ENCODE measurements at places on chromosomes 1 and 21.

DNA sequence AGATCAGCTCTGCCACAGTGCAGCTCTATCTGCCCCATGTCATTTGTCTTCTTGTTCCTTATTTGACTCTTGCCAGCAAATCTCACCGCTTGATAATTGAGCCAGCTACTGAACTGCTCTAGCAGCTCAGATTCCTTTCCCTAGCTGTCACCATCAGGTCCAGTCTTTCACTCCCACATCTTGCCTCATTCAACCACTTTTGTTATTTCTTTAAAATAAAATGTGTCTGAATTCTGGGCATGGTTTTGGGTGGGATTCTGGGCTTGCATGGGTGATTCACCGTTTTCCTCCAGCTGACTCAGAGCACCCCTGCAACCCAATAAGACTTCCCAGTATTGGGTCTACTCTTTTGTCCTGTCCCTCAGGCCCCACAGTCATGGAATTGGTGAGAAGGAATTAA lies 215.7 kb downstream of the DSCAM start:
- DNase-seq = no peak

- no peak for DNase-seq
Measured at GRCh38 chr1:61956016-61956645, 213.9 kb downstream of the PATJ start.

GRCh38 chr1:28145728-28146127 lies 30.8 kb downstream of the PTAFR start:
- no peak for DNase-seq

GRCh38 chr1:204376919-204377799 lies 17.4 kb upstream of the PLEKHA6 start:
- DNase-seq = peak; percentile 91

DNA sequence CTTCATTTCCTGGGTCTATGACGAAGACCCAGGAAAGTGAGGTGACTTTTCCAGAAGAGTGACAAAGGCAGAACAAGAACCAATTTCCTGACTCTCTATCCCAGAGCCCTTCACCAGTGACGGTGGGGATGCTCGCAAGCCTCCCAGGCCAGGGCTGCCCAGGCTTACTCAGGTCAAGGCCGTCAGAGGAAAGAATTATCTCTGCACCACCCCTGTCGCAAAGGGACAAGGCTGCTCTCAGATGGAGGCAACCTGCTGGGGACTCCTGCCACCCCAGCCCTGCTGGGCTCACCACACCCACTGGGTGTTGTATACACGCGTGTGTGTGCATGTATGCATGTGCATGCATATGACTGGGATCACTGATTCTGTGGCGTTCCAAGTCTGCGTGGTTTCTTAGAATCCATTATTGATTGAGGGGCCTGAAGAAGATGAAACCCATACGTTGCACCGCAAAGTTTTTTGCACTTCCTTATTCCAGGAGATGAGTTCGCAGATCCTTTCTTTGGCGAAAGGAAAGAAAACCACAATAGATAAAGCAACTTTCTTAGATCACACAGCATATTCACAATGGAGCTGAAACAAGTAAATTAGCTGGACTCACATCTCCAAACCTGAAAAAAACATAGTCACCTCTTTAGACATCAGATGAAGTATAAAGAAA lies 255.8 kb downstream of the RHOU start:
- no peak for DNase-seq

- DNase-seq = no peak
Measured at GRCh38 chr1:152410028-152410427, 4.0 kb downstream of the CRNN start.

- DNase-seq = no peak
Measured at GRCh38 chr1:17706445-17706844, 48.7 kb upstream of the ACTL8 start.

DNA sequence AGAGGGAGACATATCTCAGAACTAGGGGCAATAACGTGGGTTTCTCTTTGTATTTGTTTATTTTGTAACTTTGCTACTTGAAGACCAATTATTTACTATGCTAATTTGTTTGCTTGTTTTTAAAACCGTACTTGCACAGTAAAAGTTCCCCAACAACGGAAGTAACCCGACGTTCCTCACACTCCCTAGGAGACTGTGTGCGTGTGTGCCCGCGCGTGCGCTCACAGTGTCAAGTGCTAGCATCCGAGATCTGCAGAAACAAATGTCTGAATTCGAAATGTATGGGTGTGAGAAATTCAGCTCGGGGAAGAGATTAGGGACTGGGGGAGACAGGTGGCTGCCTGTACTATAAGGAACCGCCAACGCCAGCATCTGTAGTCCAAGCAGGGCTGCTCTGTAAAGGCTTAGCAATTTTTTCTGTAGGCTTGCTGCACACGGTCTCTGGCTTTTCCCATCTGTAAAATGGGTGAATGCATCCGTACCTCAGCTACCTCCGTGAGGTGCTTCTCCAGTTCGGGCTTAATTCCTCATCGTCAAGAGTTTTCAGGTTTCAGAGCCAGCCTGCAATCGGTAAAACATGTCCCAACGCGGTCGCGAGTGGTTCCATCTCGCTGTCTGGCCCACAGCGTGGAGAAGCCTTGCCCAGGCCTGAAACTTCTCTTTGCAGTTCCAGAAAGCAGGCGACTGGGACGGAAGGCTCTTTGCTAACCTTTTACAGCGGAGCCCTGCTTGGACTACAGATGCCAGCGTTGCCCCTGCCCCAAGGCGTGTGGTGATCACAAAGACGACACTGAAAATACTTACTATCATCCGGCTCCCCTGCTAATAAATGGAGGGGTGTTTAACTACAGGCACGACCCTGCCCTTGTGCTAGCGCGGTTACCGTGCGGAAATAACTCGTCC lies 1.3 kb upstream of the OLIG2 start:
- DNase-seq = no peak

DNA sequence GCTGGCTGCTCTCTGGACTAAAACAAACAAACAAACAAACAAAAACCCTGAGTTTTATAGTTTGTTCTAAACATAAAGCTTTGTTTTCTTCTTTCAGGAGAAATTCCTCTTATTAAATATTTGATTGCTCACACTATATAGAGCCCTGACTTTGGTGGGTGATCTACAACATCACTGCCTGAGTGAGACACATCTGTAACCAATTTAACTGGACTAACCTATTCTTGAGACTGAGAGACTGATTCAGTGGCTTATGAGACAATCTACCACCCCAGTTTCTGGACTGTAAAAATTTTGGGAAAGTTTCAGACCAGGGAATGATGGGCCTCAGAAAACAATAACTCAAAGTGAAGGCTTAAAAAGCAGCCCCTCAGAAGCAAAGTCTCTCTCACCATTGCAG lies 537.0 kb downstream of the NEGR1 start:
- DNase-seq = no peak

GRCh38 chr1:3101124-3101939 lies 32.3 kb downstream of the PRDM16 start:
- no peak for DNase-seq

DNA sequence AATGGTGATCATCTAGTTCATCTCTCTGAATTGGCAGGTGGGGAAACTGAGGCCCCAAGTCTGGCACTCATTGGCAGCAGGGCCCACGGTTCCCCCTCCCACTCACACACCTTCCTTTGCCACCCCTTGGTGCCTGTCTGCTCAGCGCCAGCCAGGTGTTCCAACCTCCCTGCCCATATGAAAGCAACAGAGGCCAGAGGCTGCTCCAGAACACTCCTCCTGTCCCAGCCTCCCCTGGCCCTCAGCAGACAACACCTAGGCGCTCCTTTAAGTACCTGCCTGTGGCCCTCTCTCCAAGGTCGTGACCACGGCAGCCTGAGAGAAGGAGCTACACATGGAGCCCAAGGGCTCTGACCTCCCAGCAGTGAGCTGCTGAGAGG lies 362.3 kb upstream of the VAMP3 start:
- DNase-seq = no peak

DNA sequence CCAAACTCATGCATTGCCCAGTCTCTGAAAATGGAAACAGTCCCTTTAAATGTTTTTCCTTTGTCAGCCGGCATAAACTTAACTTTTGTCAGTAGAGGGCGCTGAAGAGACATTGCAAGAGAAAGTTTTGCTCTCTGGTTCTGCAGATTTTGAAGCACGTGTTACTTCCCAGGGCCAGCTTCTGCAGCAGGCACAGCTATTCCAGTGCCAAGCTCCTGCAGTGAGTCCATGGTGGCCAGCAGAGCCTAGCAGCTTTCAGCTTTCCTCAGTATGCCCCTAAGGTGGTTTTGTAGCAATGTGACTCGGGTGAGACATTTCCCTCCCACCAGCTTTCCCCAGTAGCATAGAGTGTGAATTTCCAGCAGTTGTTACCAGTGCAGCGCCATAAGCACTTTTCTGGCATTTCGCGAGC lies 2.6 kb upstream of the IFI44L start:
- DNase-seq = peak; percentile 77

GRCh38 chr1:62361431-62361830 lies 42.2 kb upstream of the KANK4 start:
- DNase-seq = no peak

DNA sequence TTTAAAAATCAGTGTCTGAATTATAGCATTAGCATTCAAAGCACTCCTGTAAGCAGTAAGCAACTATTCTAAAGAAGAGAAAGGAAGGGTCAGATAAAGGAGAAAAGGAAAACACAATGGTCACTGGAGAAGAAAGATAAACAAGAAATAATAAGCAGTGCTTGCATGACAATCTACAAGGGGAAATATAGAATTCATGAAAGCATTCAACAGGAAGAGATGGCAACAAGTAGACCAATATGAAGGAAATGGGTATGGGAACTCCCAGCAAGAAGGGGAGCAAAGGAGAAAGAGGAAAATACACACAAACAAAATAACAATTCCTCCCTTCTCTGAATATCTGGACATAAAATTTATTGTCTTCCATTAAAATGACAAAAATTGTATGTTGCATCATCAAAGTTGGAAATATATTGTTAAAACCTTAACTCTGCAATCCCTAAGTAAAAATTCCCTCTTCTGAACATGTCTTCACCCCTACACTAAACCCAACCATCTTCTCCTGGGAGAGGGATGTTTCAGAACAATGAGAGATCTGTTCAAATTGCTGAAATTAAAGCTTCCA lies 206.3 kb upstream of the SAMSN1 start:
- DNase-seq = no peak

DNA sequence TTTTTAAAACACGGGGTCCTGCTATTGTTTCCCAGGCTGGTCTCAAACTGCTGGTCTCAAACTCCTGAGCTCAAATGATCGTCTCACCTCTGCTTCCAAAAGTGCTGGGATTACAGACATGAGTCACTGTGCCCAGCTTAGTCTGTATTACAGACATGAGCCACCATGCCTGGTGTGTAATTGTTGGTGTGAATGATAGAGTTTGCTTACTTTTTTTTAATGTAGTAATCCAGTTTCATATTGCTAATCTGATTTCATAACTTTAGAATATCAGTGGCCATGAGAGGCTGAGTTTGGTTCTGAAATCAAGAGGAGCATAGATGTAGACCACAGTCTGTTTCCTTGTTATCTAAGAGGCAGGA lies 3.4 kb downstream of the EPB41 start:
- DNase-seq = no peak

- no peak for DNase-seq
Measured at GRCh38 chr21:25974964-25975363, 195.6 kb downstream of the APP start.

DNA sequence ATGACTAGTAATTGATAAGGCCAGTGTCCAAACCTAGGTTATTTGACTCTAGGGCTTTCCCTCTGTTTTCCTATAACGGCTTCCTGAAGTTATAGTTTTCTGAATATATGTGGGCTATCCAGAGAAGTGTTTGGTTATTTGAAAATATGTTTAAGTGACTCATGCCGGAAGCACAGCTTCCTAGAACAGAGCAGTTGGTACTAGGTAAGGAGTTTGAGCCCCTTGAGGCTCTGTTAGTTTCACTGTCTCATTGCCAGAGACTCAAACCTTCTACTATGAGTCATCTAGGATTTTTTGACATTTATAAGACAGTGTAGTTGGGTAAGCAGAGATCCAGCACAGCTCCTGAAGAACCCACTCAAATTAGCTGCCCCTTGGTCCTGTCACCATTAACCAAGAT lies 27.1 kb upstream of the LEPR start:
- DNase-seq = no peak

DNA sequence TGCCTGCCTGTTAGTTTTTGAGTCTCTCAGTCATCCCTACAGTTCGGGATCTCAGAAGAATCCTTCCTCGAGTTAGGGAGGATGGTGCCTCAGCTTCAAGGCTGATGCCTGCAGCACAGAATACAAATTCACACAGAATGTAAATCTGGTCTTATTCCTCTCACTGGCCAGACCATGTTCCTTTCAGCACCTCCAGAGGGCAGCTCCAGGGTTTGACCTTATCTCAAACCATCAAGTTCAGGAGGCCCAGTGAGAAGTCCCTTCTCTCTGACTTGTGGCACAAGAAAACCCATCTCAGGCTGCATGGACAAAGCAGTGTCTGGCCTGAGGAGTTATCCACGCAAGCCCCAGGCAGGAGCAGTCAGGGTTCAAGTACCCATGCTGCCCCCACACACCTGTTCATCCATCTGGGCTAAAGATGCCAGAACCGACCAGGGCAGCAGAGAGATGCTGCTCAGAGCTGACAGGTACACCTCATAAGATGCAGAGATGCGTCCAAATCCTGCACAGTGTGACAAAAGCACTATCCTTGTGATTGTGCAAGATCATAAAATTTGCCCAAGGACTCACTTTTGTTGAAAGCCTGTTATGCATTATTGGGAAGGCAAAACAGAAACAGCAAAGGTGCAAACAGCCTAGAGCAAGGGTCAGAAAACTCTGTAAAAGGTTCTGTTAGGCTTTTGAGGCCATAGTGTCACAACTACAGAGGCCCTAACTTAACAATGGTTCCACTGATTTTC lies 49.8 kb downstream of the BCAR3 start:
- DNase-seq = no peak

DNA sequence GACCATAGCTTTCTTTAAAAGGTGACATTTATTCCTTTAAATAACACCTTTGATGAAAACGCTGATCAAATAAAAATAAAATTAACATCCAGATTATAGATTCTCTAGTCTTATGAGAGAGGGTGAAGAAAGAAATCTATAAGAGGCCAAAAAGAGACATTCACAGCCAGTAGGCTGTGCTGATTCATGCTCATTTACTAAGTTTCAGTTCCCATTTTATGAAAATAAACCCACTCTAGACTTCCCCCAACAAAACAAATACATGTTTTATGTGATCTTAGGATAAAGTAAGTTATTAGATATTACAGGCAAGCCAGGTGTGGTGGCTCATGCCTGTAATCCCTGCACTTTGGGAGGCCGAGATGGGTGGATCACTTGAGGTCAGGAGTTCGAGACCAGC lies 21.1 kb downstream of the ESRRG start:
- DNase-seq = no peak

Data from mucosa of gallbladder (tissue), 1 donor.